ENCODE measurements at places on chromosomes 5 and 9.

DNA sequence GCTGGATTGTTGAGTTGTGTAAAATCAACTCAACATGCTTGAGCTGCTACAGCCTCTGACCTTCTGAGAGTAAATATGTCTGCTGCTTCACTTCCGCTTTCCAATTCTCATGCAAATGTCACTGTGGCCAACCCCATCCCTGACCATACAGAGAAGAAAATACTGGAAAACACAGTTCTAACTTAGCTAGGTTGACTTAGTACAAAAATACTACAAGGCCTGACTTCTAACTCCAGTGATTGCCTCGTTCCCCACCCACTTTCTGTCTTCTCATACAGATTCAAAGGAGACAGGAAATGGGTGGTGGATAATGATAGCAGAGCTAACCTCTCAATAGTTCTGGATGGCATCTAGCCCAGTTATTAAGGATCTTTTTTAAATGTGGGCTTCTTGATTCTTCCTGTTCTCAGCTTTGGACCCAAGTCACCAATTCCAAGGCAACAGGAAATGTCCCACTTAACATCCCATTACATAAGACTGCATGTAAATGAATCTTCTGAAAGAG, 226.6 kb upstream of the SLC24A2 start:
- DNase-seq = no peak

DNA sequence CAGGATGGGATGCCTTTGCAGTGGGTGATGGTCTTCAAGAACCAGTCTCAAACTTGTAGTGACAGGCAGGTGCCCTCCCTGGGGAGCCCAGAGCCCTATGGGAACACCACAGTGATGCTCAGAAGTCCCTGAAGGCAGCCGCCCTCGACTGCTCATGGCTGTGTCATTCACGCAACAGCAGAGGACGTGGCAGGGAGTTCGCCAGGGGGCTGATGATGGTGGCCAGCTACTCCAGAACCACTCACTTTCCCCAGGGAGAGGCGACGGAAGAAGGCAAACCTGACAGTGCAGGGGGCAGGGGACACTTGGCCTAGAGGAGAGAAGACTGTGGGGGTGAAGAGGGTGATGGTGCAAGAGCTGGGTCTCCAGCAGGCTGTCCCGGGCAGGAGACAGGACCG, 4.0 kb downstream of the IL13 start:
- no peak for DNase-seq

GRCh38 chr5:122701640-122702523, 73.0 kb upstream of the SNX2 start:
- DNase-seq = no peak

DNA sequence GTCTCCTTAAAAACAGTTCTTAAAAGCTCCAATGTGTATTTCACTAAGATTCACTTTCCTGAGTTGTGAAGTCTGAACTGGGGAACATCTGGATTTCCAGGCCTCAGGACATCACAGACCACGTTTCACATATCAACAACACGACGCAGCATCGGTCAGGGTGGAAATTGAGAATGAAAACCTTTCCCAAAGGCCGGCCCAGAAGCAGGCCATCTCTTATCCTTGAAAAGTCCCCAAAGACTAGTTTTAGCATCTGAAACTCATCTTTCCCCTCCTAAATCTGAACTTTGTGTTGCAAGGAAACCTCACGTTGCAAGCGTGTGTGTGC, 96.4 kb upstream of the COL5A1 start:
- peak; percentile 64 for DNase-seq

DNA sequence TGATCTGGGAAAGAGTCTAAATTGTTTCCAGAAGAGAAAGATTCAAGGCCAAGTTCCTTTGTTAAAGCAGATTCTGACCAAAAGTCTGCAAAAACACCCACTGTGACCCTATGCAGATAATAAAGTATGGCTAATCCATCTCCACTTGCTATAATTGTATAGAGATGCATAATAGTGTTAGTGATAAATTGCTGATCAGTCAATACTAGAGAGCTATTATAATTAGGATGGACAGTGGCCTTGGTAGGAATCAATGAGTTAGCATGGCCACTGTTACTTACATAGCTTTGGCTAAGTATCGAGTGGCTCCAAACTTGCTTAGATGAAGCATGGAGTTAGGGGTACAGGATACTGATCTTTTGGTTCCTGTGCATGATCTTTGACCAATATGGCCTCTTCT, 683.4 kb upstream of the MEF2C start:
- DNase-seq = no peak

DNA sequence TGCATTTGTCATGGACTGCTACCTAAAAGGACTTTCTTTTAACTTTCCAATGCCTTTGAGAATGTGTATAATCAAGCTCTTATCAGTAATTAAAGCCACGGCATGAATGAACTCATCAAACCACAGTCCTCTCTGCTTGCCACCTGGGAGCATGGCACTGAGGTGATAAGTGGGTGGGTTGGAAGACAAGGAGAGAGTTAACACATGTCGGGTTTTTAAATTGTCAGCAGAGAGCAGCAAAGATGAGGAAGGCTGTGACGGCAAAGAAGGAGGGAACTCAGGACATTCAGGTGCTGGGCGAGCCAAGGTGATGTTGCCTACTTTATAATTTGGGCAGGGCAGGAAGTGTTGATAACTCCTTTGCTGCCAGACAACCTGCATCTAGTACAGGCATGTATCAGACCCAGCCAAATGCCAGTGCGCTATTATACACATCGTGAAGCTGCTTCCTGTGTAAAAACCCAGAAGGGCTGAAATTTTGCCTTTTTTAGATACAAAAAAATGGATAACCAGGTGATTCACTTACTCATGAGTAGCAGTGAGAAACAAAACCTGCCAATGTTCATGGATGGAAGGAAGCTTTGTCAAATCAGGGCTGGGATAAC, 269.1 kb downstream of the KIF4B start:
- no peak for DNase-seq

DNA sequence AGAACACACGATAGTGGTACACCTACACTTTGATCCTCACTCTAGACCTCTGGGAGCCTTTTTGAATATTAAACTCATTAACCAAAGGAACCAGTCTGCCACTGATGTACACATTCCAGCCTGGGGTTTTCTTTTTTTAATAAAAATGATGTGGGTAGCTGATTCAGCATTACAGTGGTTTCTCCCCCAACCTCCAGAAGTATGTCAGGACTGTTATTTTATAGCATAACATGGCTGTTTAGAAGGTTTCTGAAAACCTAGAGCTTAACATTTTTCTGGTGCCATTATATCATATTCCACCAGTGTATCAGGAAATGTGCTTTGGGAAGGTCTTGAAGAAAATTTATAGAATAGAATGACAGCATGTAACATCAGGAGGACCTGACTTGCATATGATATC, 540.9 kb upstream of the WWC1 start:
- DNase-seq = no peak

GRCh38 chr5:59002162-59002825, 419.4 kb downstream of the RAB3C start:
- no peak for DNase-seq

GRCh38 chr5:3825531-3826451, 230.2 kb downstream of the IRX1 start:
- no peak for DNase-seq

- peak; percentile 83 for DNase-seq
These were observed 4.0 kb upstream of the CLIC3 start for GRCh38 chr9:137000177-137000930.

DNA sequence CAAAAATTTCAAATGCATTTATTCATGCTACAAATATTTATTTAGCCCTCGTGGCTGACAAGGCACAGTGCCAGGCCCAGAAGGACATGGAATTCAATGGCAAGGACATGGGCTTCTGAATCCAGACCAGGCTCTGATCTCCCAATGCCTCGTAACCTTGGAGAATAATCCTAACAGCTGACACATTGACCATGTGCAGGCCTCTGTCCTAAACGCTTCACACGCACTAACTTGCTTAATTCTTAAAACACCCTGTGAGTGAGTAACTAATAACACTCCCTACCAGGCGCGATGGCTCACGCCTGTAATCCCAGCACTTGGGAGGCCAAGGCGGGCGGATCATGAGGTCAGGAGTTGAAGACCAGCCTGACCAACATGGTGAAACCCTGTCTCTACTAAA, 33.2 kb downstream of the MYO10 start:
- DNase-seq = peak; percentile 99

DNA sequence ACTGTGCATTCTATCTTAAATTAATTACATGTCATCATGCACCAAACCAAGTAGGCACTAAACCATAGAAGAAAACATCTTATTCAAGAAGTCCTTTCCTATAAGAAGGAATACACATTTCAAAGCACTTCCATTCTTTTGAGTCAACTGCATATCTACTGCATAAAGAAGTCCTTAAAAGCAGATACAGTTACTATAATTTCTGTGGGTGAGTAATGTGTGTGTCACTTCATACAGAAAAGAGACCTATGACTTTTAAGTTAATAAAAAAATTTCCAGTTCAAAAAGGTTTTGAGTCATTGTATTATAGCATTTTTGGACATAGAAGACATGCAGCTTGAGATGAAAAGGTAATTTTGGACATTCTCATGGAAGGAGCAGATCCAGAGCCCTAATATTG, 125.0 kb downstream of the DTWD2 start:
- DNase-seq = no peak

DNA sequence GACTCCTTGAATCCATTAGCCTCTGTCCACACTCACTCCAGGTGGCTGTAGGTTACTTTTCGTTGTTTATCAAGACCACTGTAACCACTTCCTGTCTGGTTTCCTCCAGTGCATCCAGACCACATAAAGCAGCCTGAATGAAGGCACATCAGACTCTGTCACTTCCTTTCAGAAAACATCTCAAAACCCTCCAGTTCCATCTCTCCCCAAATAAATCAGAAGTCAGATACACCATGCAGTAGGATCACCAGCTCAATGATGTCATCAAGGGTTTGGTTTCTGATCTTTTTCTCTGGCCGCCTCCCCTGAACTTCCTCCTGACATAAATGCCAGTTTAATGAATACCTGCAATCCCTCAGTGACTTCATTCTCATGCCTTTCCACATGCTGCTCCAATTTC, 161.2 kb downstream of the ZNF462 start:
- DNase-seq = peak; percentile 22

DNA sequence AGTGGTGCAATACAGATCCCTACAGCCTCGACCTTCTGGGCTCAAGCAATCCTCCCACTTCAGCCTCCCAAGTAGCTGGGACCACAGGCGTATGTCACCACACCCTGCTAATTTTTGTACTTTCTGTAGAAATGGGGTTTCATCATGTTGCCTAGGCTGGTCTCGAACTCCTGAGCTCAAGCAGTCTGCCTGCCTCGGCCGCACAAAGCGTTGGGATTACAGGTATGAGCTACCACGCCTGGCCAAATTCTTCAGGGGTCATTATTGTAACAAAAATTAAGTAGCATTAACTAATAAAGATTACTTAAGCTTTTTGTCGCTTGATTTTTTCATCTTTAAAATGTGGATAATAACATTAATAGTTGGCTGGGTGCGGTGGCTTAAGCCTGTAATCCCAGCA, 195.3 kb upstream of the IER5L start:
- DNase-seq = no peak

DNA sequence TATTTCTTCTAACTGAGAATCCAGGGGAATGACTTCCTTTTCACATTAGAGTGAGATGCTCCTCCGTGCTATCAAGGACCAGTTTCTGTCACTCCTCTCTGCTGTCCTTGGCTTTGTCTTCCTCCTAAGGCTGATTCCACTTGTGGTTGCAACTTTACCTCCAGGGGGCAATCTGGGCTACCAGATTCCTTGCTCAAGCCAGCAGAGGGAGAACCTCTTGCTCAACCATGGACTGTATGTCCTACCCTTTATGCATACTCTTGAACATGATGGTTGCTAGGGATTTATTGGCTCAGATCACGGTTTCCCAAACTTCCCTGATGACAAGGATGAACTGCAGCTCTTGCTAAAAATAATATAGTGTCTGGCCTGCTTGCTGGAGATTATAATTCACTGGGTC, 24.0 kb downstream of the NNT start:
- DNase-seq = peak; percentile 75

GRCh38 chr5:95043234-95043633, 241.7 kb downstream of the MCTP1 start:
- DNase-seq = no peak

- no peak for DNase-seq
These were observed 119.1 kb upstream of the CLINT1 start for GRCh38 chr5:157978061-157978460.

- peak; percentile 38 for DNase-seq
These were observed 26.1 kb downstream of the CHD1 start for GRCh38 chr5:98902733-98903132.

DNA sequence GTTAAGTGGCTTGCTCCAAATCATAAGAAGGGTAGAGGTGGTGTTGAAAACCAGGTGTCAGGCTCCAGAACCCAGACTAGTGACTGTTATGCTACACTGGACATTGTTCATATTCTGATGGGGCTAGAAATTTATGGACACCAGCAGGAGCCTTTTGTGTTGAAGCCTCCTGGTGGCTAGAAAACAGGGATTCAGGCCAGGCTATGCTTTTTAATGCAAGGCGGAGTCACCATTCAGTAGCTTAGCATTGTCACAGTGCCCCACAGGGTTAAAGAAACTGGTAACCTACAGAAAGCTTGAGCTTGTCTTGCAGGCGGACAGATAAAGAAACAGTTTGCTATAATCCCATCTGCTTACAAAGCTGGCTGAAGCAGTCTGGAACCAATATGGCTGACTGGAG, 23.0 kb upstream of the GOLM1 start:
- DNase-seq = no peak

DNA sequence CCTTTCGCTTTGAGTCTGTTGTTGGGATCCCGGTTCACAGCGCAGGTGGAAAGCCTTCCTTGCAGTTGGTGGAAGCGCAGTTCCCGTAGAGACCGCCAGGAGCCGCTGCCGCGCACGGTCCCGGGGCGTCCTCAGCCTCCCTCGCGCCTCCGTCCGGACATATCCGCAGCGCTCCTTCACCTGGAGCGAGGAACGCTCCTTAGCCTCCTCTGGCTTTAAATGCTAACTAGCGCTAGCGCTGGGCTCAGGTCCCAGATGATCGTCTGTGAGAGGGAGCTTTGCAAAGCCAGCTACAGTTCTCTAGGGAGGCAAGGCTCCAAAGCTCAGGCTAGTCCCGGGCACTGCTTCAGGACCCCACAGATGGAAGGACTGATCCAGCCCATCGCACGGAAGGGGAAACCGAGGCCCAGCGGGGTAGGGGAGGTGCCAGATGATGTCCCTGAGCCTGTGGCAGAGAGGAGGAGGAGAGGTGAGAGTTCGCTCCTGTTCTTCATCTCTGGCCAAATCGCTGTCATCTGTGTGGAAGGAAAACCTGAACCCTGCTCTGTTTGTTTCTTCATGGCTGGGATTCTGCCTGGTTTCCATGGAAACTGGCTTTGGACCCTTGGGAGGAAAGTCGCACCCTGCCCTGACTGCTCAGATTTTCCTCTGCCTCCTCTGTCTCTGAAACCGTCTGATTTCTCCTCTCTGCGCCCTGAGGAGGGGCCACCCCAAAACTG, 31.4 kb downstream of the COL15A1 start:
- DNase-seq = peak; percentile 77

DNA sequence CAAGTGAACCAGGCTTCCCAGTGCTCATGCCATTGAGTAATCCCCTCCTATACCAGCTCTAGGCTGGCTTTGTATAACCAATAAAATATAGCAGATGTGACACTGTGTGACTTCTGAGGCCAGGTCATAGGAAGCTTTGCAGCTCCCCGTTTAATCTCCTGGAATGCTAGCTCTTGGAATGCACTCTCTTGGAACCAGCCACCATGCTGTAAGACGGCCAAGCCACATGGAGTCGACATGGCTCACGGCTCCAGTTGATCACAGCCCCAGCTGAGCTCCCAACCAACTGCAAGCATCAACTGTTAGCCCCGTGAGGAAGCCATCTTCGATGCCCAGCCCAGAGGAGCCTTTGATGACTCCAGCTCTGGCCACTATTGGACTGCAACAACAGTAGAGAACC, 74.5 kb downstream of the SH3TC2 start:
- DNase-seq = peak; percentile 42

Measured in fibroblast of villous mesenchyme (primary cell).